Activated CD4-positive, alpha-beta T cell treated with anti-CD3 and anti-CD28 coated beads, Interleukin-2, Interleukin-4, amounts not matched to agents 100 ng/mL and 50 ng/mL, durations not matched to agents 16 hours and 8 hours (primary cell): ENCODE measurements at places on chromosomes 13 and 19.

GRCh38 chr13:51255556-51255955, 33.4 kb downstream of the FAM124A start:
- DNase-seq, result no peak

DNA sequence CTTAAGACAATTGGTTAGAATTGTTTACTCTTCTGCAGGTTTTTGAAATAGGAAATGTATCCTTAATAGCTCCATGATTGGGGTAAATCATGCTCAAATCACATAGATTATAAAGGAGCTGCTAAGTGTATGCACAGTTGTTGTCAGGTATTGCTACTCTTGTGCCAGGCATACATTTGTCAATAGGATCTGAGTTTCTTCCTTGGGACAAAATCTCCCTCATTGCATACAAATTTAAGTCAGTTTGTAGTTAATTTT, 109.3 kb upstream of the MLNR start:
- DNase-seq, result no peak

GRCh38 chr19:2629491-2630351, 72.8 kb downstream of the GNG7 start:
- DNase-seq, result no peak

DNA sequence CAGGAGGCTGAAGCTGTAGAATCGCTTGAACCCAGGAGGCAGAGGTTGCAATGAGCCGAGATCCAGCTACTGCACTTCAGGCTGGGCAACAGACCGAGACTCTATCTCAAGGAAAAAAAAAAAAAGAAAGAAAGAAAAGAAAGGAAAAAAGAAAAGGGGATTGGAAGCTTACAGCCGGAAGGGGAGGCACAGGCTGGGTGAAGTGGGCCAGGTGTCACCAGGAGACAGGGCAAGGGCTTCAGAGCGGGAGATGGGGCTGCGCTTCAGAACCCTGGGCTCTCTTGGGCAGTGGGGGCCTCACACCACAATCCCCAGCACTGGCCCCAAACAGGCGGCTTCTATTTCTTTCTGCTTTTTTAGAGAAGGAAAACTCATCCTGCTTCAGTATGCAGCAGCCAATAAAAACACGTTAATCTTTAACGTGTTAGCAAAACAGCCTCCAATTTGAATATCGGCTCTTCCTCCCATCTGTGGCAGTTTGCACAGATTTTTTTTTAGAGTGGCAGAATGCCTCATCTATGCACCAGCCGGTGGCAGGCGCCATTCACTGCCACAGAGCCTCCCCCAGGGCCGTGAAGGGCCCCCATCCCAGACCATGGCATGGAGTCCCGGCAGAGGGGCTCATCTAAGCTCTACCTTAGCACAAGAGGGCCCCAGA, 46.6 kb upstream of the C19orf12 start:
- DNase-seq, result no peak

DNA sequence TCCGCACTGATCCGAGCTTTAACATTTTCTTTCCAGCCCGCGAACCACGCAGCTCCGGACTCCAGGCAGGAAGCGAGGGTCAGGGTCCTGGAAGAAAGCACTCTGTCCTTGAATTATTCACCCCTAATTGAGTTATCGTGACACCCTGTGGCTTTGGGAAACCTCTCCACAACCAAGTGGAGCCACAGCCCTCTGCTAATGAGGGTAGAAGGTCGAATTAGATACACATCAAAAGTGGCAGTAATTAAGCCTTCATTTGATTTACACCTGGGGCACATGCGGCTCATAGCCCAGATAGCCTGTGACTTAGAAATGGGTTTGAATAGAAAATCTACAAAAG, 15.9 kb upstream of the RNF17 start:
- DNase-seq, result no peak

GRCh38 chr13:40217675-40218074, 448.8 kb downstream of the FOXO1 start:
- no peak for DNase-seq

DNA sequence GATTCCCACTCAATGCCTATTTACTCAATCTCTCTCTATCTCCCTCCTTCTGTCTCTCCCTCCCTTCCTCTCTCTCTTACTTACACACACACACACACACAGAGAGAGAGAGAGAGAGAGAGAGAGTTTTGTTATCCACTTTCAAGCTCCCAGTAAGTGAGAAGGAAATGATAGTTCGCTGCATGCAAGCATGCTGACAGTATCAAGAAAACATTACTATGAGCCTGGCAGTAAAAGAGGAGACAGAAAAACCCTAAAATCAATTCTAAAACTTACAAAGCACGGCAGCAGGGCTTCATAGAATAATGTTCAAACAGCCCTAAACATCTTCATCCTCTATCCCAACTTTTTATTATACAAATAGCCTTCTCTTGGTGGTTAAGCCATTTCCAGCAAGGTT, 171.9 kb downstream of the FOXO1 start:
- DNase-seq, result no peak

GRCh38 chr19:54432144-54432738, 16.8 kb upstream of the LENG8 start:
- DNase-seq, result no peak

DNA sequence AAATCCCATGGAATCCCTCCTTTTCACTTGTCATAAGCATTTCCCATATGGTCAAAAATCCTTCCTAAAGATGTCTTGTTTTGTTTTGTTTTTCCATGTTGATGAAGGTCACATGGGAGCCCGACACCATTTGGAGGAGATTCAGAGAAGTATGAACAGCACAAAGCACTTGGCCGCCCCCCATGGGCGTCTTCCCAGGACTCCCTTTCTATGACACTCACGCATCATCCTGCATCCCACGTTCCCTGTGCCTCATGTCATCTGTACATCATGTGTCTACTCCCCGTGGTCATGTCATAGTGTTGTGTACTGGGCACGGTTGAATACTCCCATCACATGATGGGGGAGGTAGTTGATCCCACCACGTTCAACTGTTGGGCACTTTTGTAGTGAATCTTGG, 2.0 kb downstream of the ZSCAN1 start:
- no peak for DNase-seq

- no peak for DNase-seq
These were observed 8.0 kb downstream of the KLK5 start for GRCh38 chr19:50944795-50945194.

GRCh38 chr19:58401840-58402421, 6.5 kb downstream of the RNF225 start:
- no peak for DNase-seq

DNA sequence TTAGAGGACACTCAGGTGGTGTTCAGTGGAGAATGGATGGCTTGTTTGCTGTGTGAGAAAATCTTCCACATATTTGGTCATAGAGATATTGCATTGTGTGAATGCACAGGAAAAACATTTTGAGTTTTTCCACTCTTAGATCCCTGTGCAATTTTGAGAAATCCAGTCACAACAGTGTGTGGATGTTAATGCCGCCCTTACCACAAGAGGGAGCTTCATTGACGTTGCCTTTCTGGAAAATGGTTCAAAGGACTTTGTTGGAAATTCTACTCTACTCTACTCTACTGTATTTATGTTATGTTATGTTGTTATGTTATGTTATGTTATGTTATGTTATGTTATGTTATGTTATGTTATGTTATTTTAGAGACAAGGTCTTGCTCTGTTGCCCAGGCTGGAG, 13.4 kb downstream of the ZNF20 start:
- DNase-seq, result no peak

DNA sequence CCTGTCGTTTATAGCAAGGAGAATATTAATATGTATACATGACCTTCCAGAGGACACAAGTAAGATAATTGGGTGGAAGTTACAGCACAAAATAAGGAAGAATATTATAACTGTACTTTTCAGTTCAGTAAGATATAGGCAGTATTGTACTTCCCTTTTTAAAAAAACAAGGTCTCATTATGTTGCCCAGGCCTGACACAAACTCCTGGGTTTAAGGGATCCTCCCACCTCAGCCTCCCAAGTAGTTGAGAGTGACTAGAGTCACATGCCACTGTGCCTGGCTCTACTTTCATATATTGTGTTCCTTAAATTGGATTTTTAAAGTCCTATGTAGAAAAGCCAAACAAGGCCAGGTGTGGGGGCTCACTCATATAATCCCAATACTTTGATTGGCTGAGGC, 19.5 kb upstream of the MAB21L1 start:
- no peak for DNase-seq

DNA sequence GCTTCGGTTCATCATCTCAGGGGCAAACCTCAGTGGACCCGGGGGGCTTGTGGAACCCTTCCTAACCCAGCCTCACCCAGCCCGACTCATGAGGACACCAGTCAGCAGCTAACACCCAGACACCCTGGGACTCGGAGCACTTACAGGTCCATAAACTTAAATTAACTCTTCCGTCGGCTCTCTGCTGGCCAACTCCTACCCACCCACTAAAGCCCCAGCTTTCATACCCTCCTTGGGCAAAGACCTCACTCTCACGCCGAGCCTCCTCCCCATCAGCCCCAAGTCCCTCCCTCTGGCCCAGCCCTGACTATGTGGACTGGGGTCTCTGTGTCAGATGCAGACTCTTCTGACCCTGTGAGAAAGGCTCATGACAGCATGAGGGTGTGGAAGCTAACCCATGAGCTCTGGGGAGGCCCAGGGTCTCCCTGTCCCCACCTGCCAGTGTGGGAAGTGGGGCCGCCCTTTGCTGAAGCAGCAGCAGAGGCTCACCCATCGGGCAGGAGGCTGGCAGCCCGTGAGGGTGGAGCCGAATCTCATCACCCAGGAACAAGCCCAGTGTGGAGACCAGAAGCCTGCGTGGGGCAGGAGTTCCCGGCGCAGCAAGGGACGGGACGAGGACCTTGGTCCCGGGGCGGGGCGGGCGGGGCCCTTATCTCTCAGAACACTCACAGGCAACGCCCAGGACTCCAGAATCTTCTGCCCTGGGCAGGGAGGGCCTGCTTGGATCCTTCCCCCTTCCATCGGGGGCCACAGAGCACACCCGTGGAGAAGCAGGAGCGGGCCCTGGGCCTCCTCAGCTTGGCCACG, 19.8 kb downstream of the TCF3 start:
- DNase-seq, result no peak

DNA sequence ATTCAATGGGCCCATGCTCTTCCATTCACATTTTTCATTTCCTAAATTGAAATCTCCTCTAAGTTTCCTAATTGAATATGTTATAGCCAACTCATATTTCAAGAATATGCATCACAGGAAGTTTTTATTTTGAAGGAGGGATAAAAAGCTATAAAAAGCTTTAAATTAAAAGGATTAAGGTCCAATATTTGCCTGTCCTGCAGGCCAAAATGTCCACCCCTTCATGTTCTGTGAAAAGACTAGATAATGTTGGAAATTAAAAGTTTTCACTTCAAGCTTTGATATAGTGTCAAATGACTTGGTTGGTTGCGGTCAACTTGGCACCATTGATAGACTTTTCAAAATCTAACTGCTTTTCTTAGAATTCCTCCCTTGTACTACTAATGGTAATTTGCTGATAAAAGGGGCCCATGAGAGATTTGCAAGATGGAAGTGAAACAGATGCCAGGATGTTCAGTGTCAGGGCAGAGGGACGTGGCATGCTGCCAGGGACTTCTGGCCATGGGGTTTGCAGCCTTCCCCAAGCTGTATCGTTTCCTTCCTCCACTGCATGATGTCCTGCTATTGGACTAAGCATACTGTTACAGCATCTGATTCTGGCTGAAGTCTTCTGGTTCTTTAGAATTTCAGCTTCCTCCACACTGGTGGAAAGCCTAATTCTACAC, 547.3 kb upstream of the MIR17HG start:
- no peak for DNase-seq

GRCh38 chr13:34926508-34926907, 15.6 kb upstream of the NBEA start:
- no peak for DNase-seq

DNA sequence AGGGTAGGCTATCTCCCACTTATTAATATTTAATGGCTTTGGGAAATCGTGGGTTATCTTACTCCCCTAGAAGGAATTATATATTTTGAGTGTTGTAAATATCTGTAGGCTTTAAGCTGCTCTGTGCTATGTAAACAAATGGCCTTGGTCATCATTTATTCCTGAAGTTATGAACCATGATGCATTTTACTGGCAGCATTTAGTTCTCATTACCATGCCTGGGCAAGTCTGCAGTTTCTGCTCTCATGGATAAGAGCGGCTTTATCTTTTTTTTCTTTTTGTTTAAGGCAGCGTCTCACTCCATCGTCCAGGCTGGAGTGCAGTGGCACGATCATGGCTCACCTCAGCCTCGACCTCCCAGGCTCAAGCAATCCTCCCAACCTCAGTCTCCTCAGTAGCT, 156.1 kb downstream of the IRS2 start:
- no peak for DNase-seq

DNA sequence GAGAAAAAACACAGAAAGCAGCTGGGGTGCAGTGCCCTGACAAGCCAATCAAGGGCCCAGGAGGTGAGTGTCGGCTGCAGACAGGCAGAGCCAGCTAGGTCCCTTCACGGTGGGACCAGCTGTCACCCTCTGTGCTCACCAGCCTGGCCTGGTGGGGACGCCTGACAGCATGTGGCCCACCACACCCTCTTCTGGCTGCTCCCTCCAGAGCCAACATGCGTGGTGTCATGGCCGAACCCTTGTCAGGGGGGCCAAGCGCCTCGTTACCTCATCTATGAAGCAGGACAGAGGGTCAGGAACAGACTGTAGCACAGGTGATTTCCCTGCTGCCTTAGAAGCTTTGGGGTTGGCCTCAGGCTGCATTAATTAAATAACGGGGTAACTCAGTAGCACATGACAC, 40.0 kb upstream of the ISYNA1 start:
- no peak for DNase-seq

DNA sequence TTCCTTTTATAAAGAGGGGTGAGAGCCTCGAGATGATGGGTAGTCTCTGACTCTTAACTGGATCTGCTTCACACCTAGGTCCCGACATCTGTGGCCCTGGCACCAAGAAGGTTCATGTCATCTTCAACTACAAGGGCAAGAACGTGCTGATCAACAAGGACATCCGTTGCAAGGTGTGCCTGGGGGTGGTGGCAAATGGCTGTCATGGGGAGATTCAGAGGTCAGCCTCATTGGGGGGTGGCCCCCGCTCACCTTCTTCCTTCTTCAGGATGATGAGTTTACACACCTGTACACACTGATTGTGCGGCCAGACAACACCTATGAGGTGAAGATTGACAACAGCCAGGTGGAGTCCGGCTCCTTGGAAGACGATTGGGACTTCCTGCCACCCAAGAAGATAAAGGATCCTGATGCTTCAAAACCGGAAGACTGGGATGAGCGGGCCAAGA, 1.6 kb downstream of the CALR start:
- DNase-seq, result no peak

DNA sequence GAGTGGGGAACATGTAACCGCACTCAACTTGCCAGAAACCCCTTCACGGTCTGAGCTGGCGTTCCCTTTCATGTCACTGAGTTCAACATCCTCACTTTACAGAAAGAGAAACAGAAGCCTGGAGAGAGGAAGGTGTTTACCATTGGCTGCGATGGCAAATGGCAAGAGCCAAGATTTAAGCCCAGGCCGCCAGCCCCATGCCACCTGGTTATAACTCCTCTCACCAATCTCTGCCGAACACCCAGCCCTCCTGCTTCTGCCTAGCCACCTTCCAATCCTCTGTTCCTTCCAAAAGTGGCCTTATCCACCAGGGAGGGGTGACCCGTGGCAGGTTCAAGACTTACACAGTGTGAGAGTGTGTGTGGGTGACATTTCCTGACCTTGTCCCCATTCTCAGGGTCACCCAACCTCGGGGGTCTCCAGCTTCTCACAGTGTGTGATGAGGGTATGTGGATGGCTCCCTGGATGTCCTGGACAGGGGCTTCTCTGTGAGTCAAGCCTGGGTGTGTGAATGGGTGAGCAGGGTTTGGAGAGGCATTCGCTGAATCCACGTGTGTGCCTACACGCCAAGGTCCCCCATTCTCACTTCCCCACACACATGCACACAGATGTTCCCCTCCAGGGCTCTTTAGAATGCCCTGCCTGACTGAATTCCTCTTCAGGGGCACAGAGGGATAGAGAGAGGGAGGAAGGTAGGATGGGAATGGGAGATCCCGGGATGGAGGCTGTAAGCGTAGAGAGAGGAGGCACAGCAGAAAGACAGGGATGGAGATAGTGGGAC, 1.2 kb downstream of the CADM4 start:
- no peak for DNase-seq
